ENCODE measurements at places on chromosomes 5 and 9.

GRCh38 chr9:91915524-91916263 lies 34.3 kb downstream of the ROR2 start:
- DNase-seq = no peak

DNA sequence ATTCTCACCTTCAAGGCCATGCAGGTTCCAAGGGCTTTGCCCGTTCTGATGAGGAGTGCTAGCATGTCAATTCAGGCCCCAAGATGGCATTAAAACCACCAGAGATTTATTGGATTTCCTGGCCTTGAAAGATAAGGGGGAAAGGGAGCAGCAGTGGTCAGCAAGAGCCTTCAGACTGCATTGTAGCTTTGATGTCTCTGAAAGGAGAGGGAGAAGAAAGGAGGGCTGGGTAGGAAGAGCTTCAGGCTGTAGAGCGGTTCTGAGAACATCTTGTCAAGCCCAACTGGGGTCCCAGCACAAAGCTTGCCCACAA lies 41.8 kb upstream of the FGF1 start:
- DNase-seq = no peak

- DNase-seq = no peak
These were observed 43.2 kb downstream of the ADAMTS12 start for GRCh38 chr5:33848554-33848953.

- DNase-seq = no peak
These were observed 591.1 kb downstream of the SEMA5A start for GRCh38 chr5:8954801-8955200.

- no peak for DNase-seq
These were observed 46.8 kb downstream of the FRMD3 start for GRCh38 chr9:83491413-83491812.

DNA sequence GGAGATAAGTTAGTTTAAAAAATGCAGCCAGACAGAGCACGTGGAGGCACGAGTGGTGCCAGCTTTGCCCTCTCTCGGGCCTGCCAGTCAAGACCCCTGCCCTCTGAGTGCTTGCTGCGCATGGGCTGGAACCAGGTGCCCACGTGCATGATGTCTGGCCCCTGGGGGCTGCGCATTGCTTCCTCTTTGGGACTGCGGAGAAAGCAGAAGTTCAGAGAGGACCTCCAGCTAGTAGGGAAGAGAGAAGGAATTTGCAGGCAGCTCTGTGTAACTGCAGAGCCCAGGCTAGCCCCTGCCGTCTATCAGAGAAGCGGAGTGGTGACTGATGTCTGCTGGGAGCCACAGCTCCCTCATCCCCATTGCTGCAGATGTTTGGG lies 9.7 kb upstream of the RNU6ATAC start:
- no peak for DNase-seq

DNA sequence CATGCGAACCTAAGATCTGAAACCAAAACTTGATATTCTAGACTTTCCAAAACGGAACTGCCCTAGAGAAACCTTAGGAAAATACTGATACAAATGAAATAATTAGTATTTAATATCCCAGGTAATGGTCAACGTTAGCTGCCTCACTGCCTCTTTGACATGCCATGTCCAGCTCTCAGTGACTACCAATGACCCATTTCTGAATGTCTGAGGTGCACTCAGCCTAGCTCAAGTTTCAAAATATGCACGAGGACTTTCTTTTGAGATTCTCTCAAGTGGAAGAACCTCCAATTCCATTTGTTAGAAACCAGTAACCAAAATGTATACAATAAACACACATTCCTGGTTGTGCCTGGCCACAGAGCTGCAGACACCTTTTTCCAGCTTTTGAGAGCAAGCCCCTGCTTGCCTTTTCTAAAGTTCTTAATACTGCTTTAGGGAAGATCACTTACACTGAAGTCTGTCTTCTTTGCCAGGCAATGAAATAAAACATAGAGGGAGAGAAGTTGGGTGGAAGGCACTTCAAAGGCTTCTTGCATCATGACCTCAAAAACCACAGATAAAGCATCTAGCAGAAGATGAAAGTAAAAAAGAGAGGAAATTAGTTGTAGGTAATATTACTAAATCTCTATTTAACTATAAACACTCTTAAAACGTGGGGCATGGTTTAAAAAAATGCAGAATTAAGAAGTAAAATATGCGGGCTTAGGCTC lies 87.9 kb downstream of the MRPS27 start:
- no peak for DNase-seq

DNA sequence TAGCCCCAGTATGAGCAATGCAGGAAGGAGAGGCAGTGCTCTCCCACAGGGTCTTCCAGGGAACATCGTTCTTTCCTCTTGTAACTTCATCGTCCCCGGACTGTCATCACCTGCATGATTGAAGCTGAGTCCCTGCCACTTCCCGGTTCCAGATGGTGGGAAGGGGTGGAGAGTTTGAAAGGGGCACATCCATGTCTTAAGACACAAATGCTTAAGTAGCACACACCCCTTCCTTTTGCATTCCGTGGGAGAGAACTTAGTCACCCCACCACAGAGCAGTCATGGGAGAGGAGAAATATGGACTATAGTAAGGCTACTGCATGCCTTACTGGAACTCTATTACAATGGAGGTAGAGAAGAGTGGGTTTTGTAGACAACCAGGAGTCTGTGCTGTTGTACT lies 165.3 kb upstream of the GAS1 start:
- DNase-seq = no peak

GRCh38 chr9:86521977-86522376 lies 167.8 kb upstream of the TUT7 start:
- DNase-seq = no peak

GRCh38 chr5:52945040-52945439 lies 44.1 kb upstream of the ITGA2 start:
- DNase-seq = no peak

DNA sequence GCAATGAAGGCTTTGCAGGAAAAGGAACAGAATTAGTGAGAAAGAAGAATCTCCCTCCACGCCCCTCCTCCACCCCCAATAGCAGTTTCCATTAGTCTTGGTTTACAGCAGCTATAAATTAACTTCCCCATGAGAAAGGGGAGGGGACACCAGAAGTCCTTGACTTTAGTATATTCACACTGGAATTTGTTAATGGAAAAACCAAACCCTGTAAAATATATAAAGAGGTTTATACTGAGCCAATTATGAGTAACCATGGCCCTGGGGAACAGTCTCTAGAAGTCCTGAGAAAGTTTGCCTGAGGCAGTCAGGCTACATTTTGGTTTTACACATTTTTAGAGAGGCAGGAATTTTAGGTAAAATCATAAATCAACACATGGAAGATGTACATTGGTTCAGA lies 88.5 kb downstream of the ALDH1A1 start:
- no peak for DNase-seq

DNA sequence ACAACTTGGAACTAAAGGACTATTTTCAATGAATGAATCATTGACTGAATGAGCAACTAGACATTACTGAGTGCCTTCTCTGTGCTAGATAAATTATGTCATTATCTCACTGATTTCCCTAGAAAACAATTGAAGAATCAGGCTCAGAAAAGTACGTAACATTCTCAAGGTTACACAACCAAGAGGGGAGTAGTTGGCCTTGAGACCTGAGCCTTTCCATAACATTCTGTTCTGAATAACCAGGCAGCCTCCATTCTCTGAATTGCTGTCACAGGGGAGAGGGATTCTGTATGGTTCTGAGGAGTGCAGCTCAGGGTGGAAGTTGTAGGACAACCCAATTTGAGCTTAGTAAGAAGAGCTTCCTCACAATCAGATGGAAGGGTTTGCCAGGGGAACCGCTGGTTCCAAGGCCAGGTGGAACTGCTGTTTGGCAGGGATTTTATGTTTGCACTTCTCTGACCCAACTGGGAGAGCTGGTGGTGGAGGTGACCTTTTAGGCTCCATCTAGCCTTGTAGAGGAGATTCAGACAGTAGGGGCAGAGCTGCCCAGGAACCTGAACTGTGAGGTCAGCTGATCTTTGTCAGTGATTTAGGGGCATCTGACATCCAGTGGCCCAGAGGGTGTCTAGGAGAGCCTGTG lies 16.3 kb downstream of the POLR1E start:
- DNase-seq = no peak

DNA sequence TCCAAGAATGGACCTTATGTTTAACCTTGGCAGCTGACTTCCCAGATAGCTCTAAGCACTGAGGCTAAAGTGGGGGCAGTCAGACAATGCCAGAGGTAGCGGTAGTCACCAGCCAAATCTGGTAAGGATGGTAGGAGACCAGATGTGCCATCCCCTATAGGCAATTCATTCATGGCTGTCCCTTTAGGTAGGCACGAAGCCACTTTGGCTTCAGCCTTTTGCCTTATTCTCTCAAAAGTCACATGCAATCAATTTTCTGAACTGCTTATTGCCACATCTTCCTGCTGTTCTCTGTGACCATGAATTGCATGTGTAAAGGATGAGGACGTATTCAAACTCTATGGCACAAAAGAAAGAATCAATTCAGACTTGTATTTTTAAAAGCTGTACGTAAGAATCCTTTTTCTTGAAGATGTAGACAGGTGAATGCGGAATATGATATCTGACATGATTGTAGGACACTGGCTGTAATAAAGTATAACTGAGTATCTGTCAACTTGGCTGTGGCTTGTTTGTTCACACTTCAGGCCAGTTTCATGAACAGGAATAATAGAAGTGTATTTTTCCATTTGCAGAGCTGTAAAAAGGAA lies 611.7 kb downstream of the NR2F1-AS1 start:
- DNase-seq = no peak

DNA sequence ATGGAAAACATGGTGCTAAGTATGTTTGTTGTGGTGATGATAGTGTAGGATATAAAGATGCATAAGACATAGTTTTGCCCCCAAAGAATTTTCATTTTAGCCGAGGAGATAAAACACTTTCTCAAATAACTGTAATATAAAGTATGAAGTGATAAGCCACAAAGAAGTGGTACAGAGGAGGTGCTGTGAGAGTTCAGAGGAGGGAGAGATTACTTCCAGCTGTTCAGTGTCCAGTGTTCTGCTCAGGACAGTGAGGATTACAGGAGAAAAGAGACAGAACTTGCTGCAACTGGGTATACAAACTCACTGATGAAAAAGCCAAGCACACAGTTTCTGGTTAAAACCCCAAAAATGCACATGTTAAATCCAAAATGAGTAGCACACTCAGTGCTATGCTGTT lies 309.3 kb downstream of the KIAA0825 start:
- DNase-seq = no peak

GRCh38 chr5:123456242-123456641 lies 33.0 kb upstream of the CEP120 start:
- no peak for DNase-seq

- DNase-seq = no peak
These were observed 15.9 kb downstream of the CYSTM1 start for GRCh38 chr5:140190872-140191218.

DNA sequence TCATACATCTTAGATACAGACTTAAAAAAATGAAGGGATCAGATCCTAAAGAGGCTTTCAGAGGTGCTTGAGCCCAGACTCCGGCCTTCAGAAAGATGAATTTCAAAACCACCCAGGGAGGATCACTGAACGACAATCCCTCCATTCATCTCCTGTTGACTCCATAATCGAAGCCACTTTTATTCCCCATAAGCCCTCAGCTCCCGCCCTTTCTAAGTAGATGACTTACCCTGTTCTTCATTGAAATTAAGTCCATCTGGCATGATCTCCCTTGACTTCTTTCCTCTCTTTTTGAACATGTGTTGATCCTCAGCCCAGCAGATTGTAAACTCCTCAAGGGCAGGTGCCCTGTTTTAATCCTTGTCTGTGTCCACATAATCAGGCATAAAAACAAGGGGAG lies 50.8 kb upstream of the ASTN2 start:
- no peak for DNase-seq

DNA sequence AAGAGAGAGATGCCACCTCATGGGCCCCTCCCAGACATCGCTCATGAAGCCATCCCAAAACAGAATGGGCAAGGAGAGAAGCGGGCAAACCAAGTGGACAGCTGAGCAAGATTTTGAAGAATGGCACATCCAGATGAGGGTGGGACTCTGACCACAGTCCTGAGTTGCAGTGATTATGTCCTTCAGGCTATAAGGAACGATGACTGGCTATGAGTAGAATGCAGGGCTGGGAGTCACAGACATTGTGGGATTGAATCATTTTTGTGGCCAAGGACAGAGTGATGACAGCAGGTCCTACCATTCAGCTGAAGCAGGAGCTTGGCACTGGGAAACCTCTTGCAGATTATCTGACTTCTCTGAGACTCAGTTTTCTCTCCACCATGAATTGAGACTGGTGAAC lies 245.7 kb upstream of the SLC30A5 start:
- no peak for DNase-seq

DNA sequence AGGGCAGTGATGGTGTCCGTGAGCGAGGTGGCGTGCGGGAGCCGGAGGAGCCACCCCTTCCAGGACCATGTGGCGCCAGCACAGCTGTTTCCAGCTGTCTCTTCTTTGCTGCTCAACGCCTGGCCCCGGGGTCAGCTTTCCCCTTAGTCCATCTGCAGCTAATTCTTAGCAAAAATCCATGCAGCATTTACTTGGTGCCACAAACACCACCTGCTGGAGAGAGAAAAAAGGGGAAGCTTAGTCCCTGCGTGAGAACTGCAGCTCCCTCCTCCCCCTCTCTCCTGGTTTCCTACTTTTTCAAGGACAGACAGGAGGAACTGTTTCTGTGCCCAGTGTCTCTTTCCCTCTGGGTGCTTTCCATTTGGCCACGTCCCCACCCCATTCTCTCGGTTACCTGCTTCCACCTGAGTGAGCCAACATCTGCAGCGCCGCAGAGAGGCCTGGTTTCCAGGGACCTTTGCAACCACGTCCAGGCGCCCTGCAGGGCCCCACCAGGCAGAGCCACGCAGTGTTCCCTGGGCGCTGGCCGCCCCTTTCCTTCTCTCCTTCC lies 3.4 kb downstream of the SLC6A19 start:
- DNase-seq = no peak

GRCh38 chr5:6862306-6862705 lies 149.1 kb downstream of the TENT4A start:
- no peak for DNase-seq

- DNase-seq = no peak
These were observed 14.4 kb upstream of the GRXCR2 start for GRCh38 chr5:145887217-145887616.

- DNase-seq = no peak
These were observed 29.6 kb upstream of the GRXCR2 start for GRCh38 chr5:145902421-145902820.

DNA sequence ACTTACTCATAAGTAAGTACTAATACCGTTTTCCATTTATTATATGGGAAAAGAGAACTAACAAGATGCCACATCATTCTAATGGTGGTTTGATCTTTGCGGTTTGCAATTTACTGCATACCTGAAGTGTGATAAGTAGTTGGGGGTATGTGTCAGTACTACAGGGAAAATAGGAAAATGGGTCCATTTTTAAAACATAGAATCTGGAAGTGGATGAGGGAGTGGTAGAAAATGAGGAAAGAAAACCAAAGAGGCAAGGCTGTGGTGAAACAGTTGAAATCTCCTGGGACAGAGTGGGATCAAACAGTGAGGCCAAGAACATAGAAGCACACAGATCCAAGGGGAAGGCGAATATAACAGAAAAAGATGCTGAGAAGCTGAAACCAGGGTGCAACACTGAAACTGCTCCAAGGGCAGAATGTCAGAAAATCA lies 6.7 kb downstream of the ADAMTSL1 start:
- DNase-seq = no peak

- DNase-seq = no peak
These were observed 83.8 kb upstream of the STC2 start for GRCh38 chr5:173411791-173412555.
